ENCODE measurements at places on chromosomes 1 and 21.

DNA sequence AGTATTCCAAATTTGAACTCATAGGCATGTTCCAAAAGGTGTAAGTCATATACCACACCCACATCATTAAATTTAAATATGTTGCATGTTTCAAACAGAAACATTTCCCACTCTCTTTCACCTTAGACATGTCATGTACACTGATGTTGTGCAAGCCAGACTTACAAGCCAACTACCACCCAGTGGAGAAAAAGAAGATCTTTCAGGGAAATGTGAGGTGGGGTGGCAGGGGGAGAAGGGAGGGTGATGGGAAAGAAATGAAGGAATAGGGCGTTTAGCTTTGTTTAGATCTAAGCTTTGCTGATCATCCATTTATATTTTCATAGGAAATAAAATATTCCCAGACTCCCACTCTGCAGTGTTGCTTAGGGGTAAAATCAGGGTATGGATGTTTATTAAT is 1.6 kb downstream of the NEGR1 start:
- no peak for DNase-seq

GRCh38 chr1:246503341-246503740 is 3.7 kb downstream of the SMYD3 start:
- DNase-seq: no peak

DNA sequence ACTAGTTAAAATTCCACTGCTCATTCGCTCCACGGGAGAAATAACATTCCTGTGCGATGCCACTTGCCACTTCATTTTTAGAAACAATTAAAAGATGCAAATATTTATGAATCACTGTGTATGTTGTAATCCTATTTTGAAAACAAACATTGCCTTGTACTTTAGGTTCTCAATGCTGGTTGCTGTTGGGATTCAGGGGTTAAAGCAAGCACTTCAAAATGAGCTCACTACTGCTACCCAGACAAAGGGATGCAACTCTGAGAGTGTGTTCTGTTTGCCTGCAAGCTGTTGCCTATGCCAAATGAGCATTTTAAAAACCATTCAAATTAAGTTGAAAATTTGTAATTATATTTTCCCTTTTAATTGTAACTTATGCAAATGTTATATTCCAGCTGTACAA is 87.5 kb downstream of the RWDD3 start:
- no peak for DNase-seq

DNA sequence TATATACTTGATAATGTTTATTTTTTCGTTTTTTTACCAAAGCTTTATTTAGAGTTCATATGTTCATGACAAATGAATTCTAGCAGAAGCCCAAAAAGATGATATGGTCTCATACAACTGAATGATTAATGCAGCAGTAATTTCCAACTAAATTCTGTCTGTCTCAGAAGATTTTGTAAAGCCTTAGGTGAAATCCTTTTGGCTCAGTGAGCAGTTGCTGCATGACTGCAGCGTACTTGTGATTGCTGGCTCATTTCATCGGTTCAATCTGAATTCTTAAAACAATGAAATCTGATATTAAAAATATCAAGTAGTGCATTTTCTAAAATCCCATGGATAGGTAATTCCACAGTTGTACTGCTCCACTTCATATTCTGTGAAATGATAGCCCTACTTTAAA is 73.2 kb downstream of the AK5 start:
- no peak for DNase-seq

DNA sequence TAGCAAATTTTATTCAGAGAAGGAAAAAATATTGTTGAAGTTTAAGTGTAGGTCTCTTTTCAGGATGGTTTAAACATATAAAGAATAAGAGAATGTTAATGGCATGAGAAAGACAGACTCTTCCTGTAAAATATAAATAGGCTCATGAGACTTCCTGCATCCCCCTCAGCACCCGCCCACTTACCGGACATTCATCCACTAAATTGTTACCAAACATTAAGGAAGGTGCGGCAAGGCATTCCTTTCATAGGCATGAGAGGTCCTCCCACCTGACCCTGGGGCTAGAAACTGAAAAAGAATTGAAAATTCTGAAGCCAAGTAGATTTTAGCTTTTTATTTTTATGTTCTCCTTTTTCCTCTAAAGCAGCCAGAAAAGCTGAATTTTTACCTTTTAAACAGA is 10.6 kb upstream of the USP1 start:
- DNase-seq: no peak

- DNase-seq: no peak
These were observed 34.4 kb upstream of the RNF19B start for GRCh38 chr1:32998997-32999396.

- DNase-seq: no peak
These were observed 1498.2 kb upstream of the B3GALT2 start for GRCh38 chr1:194684636-194685035.

DNA sequence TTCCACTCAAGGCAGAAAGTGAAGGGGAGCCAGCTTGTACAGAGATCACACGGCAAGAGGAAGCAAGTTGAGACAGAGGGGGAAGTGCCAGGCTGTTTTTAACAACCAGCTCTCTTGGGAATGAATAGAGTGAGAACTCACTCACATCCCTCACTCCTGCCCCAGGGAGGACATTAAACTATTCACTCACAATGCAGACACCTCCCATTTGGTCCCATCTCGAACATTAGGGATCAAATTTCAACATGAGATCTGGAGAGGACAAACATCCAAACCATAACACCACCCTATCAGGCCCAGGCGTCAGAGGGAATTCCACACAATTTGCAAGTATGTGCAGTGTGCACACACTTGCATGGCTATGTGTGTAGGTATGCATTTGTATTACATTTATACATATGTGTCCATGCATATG is 62.7 kb downstream of the DMAP1 start:
- DNase-seq: no peak

GRCh38 chr1:4131734-4132133 is 231.7 kb upstream of the C1orf174 start:
- DNase-seq: no peak

GRCh38 chr1:218456444-218456843 is 111.3 kb downstream of the TGFB2 start:
- no peak for DNase-seq

DNA sequence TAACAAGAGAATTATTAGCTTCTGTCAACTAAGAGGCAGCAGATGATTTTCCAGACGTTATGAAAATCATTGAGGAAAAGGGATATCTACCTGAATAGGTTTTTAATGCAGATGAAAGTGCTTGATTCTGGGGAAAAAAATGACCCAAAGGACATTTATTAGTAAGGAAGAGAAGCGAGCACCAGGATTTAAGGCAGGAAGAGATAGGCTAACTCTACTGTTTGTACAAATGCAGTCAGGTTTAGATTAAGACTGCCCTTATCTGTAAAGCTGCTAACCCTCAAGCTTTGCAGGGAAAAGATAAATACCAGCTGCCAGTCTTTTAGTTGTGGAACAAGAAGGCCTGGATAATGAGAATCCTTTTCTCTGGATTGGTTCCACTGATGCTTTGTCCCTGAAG is 33.0 kb upstream of the LRIG2 start:
- no peak for DNase-seq

GRCh38 chr1:245428681-245429080 is 273.9 kb downstream of the KIF26B start:
- DNase-seq: no peak

GRCh38 chr1:115476616-115477015 is 138.6 kb upstream of the NGF start:
- no peak for DNase-seq

GRCh38 chr1:8941906-8942305 is 3.8 kb upstream of the CA6 start:
- DNase-seq: no peak

- no peak for DNase-seq
These were observed 61.8 kb downstream of the S1PR1 start for GRCh38 chr1:101298663-101299062.

DNA sequence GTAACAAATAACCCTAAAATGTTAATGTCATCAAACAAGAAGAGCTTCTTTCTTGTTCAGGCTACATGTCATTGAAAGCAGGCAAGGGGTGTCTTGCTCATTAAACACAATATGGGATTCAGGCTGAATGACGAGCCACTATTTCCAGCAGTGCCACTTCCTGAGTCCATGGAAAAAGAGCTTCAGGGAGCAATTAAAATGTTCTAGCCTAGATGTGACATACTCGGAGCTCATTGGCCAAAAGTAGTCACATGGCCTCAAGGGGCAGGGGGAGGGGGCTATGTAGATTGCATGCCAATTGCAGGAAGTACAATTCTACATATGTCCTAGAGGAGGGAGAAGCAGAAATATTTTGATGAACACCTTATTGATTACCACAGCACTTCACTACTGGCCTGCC is 685.3 kb upstream of the ADGRL2 start:
- no peak for DNase-seq

- DNase-seq: no peak
These were observed 30.8 kb downstream of the AK2 start for GRCh38 chr1:33005838-33006421.

DNA sequence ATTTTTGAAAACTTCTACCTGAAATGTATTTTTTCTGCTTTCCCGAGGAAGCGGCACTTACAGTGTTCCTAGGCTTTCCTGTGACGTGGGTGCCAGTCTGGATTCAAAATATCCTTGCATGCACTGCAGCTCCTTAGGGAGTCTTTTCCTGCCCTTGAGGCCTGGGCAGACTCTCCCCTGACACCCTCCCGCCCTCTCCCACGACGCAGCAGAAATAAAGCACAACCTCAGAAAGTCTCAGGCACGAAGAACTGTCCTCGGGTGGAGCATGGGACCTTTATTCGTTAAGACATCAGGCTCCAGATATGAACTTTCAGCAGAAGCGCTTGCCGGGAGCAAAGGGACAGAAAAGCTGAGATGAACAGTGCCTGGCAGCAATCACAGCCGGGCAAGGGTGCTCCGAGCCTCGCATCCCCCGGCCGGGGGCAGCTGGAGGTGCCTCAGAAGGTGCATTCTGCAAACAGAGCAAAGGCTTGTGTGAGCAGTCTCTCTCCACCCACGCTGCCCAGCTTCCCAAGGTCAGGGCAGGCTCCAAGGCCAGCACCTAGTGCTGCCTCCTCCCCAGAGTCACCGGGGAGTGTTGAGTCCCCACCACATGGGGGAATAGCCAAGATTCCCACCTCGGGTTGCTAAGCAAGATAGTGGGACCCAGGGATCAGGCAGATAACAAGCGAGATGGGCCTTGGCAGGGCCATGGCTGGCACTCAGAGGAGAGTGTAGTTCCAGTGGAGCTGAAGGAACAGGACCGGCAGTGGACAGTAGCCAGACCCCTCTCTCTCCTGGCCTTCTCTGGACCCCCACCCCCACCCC is 3.2 kb downstream of the TFF3 start:
- DNase-seq: no peak

DNA sequence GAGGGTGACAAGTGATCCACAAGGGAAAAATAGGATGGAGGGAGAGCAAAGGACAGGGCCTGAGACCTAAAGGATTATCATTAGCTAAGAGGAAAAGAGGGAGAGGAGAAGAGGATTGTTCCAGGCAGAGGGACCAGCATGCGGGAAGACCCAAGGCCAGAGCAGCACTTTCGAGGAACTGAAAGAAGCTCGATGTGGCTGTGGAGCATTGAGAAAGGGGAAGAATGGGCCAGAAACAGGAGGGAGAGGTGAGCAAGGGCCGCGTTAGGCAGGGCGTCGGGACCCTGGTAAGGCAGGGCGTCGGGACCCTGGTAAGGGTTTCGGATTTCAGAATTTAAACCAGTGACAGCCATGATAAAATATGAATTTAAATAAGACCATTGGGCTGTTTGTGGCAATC is 22.8 kb upstream of the CSF1 start:
- DNase-seq: no peak

DNA sequence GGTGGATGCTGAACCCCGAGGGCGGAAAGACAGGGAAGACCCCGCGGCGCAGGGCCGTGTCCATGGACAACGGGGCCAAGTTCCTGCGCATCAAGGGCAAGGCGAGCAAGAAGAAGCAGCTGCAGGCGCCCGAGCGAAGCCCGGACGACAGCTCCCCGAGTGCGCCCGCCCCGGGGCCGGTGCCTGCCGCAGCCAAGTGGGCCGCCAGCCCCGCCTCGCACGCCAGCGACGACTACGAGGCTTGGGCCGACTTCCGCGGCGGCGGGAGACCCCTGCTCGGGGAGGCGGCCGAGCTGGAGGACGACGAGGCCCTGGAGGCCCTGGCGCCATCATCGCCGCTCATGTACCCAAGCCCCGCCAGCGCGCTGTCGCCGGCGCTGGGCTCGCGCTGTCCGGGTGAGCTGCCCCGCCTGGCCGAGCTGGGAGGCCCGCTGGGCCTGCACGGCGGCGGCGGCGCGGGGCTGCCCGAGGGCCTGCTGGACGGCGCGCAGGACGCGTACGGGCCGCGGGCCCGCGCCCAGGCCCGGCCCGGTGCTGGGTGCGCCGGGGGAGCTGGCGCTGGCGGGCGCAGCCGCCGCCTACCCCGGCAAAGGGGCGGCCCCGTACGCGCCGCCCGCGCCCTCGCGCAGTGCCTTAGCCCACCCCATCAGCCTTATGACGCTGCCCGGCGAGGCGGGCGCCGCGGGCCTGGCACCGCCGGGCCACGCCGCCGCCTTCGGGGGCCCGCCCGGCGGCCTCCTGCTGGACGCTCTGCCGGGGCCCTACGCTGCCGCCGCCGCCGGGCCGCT is 20.7 kb downstream of the FOXO6 start:
- DNase-seq: no peak

Data from left kidney (tissue), 8 donors.